ENCODE measurements at places on chromosomes 4 and X.
A peak's percentile ranks its signal among the peaks of the same experiment; 100 is the strongest.

DNA sequence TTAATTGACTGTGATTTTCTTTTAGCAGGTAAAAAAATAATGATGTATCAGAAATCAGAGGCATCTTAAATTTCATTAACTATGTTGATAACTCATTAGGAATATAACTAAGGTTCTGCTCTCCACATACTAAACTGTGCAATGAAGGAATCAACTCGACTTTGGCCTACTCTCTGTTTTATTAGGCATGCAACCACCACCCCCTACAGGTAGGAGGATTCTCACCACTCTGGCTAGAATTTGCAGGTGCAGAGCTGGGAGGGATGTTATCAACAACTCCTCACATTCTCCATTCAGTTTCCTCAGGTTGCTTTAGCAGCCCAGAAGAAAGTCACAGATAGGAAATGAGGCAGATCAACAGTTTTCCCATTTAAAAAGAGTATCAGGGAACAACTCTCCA is 160.1 kb downstream of the COX18 start:
- no peak for DNase-seq

DNA sequence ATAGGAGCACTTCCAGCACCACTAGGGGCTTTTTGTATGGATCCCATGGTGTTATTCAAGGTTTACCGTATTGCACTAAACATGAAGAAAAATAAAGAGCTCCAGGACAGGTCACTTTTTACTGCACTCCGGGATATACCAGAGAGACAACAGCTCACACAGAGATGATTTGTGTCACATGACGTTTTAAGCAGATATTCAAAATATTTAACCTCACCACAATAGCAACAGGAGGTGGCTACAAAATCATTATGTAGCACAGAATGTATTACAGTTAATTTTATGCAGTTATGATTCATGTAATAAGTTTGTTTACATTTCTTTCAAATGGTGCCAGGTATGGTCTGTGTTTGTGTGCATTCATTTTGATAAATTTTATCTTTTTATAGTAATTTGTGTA is 100.6 kb downstream of the LUZP4 start:
- no peak for DNase-seq

GRCh38 chrX:1598021-1598875 is 6.8 kb downstream of the AKAP17A start:
- DNase-seq: no peak

DNA sequence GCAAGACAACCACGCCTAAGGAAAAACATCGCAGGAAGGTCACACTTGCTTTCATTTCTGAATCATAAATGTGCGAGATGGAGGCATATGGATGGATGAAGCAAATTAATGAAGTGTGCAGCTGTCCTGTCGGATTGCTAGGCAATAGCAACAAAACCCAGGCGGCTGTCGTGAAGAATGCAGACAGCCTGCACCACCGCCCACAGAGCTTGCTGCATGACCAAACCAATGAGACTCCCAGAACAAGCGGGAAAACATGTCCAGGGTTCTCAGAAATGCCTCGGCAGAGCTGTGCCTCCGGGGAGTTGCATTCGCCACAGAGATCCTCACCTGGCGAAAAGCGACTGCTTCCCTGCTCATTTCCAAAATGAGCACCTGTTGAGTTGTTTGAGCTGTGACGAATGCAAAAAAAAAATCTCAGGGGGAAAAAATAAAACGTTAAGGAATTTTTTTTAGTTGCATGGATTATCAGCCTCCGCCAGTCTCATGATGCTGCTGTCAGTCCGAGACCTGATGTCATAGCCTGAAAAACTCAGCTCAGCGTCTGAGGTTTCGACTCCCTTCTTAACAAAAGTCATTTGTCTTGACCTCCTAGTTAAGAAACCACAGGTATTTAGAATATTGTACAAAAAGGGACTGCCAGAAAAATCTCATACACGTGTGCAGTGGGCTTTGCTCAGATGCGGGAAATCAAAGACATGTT is 155.5 kb upstream of the MXRA5 start:
- DNase-seq: no peak

DNA sequence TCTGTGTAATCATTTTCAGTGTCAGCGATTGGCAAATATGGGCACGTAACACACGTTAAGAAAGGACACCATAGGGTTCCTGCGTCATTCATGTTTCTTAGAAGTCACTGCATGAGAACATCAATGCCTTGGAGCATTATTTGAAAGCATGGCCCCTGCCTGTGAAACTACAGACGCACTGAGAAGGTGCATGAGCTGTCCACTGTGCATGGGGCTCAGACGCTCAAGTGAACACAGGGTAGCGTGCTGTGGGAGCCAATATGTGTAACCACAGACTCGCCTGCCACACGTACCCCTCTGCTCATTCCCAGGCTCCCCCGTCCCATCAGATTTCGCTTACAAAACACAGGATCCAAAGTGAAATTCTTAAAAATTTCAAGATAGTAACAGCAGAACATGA is 6.5 kb downstream of the PPP2R2C start:
- no peak for DNase-seq

GRCh38 chr4:1882850-1883271 is 11.7 kb downstream of the NSD2 start:
- DNase-seq: no peak

GRCh38 chrX:45515262-45516215 is 314.9 kb upstream of the DIPK2B start:
- peak; percentile 31 for DNase-seq

- no peak for DNase-seq
These were observed 474.4 kb downstream of the SH2D1A start for GRCh38 chrX:124820738-124821137.

- no peak for DNase-seq
These were observed 14.5 kb downstream of the GAB1 start for GRCh38 chr4:143351149-143351691.

- no peak for DNase-seq
These were observed 258.1 kb upstream of the AGTR2 start for GRCh38 chrX:115912372-115912897.

- no peak for DNase-seq
These were observed 253.4 kb downstream of the KCNIP4 start for GRCh38 chr4:21695141-21695540.

DNA sequence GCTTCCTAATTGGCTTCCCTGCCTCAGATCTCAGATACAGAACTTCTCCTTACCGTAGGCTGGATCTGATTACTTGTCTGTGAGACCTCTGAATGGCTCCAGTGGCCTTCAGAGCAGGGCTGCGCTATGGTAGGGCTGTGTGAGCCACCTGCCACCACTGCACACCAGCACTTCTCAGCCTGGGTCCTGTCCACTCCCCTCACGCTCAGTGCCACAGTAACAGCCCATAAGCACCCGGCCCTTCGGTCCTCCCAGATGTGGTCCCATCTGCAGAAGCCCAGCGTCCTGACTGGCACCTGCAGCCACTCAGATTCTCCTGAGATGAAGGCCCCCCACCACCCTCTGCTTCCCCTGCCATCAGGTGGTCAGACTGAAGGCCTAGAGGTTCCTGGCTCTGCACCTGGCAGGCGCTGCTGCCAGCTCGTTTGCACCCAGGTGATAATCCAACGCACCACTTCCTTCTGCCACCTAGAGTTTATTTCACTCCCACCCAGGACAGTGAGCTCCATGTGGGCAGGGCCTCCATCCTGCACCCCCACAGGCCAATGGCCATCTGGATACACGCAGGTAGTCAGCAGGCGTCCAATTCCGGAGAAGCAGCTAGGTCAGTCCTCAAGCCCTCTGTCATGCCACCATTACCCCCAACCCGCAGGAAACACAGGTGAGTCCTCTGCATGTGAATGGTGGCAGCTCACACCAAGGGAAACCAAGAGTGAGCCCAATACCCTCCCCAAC is 5.4 kb downstream of the WDR1 start:
- DNase-seq: no peak

- no peak for DNase-seq
These were observed 257.0 kb downstream of the DCHS2 start for GRCh38 chr4:154234576-154234975.

DNA sequence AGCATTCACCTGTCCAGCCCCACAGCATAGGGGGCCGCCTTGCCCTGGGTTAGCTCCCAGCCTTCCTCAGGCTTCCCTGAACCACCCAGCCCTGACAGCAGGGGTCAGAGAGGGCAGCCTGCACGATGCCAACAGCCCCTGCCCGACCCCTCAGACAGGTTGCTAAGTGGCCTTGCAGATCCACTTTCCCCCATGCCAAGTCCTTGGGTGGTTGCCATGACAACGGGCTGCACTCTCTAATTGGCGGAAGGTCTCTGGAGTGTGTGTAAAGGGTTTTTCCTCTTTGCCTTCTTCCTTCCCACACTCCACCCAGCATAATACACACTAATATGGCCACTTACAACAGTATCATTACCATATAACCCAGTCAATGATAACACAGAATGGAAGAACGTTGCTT is 99.6 kb upstream of the AFAP1 start:
- DNase-seq: no peak

DNA sequence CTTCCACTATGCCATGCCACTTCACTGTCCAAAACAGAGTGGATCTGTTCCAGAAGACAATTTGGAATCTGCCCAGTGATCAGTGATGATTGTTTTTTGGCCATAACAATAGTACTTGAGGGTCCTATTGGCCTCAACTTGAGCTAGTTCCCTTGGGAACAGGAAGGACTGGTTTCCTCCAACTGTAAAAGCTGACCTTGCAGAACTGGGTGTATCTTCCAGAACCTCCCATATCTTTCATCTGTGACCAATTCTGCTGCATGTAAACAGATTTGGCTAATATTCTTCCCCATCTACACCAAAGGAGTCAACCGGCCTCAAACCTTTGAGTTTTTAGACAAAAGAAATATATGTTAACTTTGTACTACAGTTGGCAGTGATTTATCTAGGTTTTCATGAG is 165.1 kb upstream of the TRPC5 start:
- DNase-seq: no peak

GRCh38 chr4:54784161-54784671 is 126.5 kb downstream of the KIT start:
- no peak for DNase-seq

GRCh38 chrX:84322083-84322827 is 134.3 kb upstream of the RPS6KA6 start:
- DNase-seq: no peak

- DNase-seq: no peak
These were observed 573.6 kb downstream of the ADGRL3 start for GRCh38 chr4:61773655-61774245.

- DNase-seq: no peak
These were observed 119.0 kb downstream of the MANBA start for GRCh38 chr4:102641793-102642192.

GRCh38 chr4:168540503-168541265 is 43.8 kb downstream of the PALLD start:
- no peak for DNase-seq

GRCh38 chr4:8920969-8921368 is 49.3 kb upstream of the HMX1 start:
- DNase-seq: no peak

GRCh38 chr4:3644849-3645627 is 112.8 kb upstream of the LRPAP1 start:
- no peak for DNase-seq

- no peak for DNase-seq
These were observed 481.4 kb downstream of the FAT4 start for GRCh38 chr4:125796138-125796537.

DNA sequence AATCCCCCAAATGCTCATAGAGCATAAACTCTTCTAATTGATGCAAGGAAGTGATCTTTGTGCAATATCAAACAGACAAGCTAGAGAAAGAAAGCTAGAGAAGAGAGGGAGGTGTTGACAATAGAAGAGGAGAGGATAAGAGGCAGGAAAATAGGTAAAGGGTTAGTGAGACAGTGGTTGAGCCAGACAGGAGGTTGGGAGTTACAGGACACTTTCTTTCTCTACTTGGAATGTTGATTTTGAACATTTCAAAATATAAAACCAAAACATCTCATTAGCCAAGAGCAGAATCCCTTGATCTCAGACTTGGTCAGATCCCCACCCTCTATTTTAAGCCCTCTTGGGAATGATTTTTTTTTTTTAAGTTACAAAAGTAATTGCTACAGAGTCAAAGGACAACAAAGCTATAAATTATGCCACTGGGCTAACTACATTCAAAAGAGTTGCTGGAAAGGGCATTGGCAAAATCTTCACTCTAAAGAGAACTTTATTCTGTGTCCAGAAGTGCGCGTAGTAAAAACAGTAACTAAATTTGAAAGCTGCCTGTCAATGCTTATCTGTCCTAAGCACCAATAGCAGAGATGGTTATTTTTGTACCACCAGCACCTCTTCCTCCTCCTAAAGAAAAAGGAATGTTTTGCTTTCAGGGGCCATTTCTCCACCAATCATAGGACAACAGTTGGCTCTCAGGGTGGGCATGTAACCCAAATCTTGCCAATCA is 133.8 kb downstream of the PDGFC start:
- DNase-seq: no peak

- no peak for DNase-seq
These were observed 773 bp upstream of the VMA21 start for GRCh38 chrX:151396042-151396824.

GRCh38 chr4:123257591-123257990 is 139.0 kb upstream of the SPRY1 start:
- no peak for DNase-seq

GRCh38 chr4:139208404-139208945 is 31.5 kb upstream of the ELF2 start:
- DNase-seq: peak; percentile 16

DNA sequence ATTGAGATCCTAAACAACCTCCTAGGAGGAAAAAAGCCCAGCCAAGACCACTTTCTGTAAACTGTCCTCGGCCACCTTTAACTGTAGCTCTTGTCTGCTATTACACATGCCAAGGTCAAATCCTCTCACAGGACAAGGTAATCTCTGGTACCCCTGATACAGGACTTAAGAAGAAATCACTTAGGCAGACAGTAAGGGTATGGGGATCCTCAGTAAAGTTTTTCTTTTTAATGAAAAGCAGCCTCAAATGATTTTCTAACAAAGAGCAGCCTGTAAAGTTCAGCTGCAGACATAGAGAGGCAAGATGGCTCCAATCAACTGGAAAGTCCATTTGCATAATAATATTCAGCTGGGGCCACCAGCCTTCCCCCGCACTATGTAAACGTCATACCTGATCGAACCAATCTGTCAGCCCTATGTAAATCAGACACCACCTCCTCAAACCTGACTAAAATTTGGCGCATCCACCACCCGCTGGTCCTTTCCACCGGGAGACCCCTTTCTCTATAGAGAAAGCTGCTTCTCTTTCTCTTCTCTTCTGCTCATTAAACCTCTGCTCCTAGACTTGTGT is 14.6 kb upstream of the MPP1 start:
- DNase-seq: no peak

GRCh38 chr4:157291071-157291470 is 70.5 kb downstream of the GRIA2 start:
- DNase-seq: no peak

DNA sequence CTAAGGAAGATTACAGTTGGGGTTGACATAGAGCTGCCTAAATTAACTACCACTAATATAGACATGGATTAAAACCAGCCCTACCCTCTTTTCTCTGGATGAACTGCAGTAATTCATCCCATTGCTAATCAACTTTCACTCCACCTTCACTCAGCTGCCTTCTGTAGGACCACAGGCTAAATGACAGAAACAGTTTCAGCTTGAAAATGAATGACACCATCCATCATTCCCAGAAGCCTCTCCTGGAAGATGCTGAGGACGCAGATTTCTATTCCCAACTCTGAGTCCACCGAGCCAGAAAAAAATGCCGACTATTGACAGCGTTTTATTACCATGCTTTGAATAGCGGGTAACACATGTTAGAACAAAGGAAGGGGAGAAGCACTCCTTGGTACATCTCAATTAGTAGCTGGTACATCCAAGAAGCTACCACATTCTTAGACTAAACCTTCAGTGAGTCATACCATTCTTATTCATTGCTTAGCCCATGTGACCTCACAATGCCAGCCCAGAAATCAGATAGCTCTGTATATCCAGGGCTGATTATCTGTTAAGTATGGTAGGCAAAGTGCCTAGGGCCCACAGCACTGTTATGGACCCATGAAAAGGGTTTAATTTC is 25.3 kb downstream of the DCX start:
- no peak for DNase-seq
